ENCODE measurements at places on chromosomes 7 and 10. TPM values are rescaled to one million over a fixed set of nuclear protein-coding genes. Genes with fewer than 3 reads are reported as not detected.

DNA sequence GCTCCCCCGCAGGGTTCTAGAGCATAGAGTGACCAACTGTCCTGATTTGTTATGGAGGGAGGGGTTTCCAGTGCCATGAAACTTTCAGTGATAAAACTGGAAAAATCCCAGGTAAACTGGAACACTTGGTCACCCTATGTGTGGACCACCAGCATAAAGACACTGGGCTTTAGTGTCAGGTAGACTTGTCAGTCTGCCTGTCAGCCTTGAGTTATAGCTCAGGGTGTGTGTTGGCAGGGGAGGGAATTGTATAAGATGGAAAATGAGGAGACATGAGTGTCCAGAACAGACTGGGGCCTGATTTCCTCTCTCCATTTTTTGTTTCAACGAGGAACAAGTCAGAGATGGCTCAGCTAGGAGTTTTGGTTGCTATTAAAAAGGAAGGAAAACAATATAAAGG is 10.2 kb upstream of the EFCAB10 start:
- DNase-seq, result no peak

GRCh38 chr7:51046103-51046466 is 263.4 kb upstream of the GRB10 start:
- no peak for DNase-seq

- peak; percentile 95 for DNase-seq
Observed at GRCh38 chr10:104353325-104354048, at the start of gene CFAP58. TSS of gene CFAP58 (plus strand) at chr10:104353833. CDS start at chr10:104353898, 65 bp downstream.

GRCh38 chr7:106038916-106039315 is 73.2 kb downstream of the SYPL1 start:
- no peak for DNase-seq

DNA sequence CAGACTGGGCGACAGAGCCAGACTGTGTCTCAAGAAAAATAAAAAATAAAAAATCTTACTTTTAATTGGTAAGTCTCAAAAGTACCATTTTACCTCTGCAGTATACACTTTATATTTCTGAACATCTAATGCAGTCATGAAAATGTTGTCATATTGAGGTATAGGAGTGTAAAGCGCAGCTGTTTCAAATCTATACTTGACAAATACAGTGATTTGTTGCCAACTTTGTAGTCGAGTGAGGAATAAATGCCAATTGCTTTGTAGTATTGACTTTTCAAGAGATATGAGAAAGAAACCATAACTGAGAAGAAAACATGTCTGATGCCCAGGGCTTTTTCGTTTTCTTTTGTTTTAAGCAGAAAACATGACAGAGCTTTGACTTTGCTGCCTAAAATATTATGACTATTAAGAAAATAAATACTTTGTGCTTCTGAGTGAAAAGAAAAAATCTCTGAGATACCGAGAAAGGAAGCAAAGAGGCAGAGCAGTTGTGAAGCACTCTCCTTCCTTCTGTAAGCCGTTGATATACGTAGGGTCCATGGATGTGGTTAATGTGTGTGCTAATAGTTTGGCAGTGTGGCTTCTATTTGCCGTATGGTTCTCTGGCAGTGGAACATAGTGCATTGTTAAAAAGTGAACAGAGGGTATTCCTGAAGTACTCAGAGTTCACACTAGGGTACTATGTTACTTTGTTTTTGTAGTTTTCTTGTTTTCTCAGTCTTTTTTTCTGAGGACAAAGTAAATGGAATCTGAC is 38.2 kb downstream of the AVL9 start:
- no peak for DNase-seq

Gene SPDYE5
- not detected for total RNA-seq

DNA sequence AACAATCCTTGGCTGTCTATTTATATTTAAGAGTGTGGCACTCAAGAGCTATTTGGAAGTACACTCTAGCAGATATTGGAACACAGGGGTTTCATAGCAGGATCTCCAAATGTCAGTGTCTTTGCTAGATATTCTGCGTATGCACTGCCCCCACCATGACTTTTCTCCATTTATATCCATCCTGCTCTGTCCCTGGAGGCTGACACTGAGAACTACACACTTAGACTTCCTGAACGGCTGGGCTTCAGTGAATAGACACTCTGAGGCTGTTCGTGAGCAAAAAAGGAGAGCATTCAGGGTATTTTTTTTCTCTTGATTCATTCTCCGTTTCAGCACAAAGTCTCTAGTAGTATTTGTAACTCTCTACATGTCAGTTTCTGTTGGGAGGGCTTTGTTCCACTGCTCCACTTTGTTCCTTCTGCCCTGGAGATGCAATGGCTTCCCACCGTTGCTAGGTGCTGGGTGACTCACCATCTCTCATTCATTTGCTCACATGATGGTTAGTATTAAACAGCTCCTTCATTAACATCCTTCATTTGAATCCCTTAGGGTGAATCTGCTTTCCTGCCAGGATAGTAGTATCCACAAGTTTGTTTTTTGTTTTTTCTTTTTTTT is 155.9 kb upstream of the SLC13A1 start:
- DNase-seq, result peak; percentile 34

- no peak for DNase-seq
Observed at GRCh38 chr10:87657371-87657770, 2.3 kb upstream of the PAPSS2 start.

- no peak for DNase-seq
Observed at GRCh38 chr7:150476819-150477631, 26.6 kb downstream of the GIMAP8 start.
